ENCODE measurements at places on chromosomes 4 and X.

DNA sequence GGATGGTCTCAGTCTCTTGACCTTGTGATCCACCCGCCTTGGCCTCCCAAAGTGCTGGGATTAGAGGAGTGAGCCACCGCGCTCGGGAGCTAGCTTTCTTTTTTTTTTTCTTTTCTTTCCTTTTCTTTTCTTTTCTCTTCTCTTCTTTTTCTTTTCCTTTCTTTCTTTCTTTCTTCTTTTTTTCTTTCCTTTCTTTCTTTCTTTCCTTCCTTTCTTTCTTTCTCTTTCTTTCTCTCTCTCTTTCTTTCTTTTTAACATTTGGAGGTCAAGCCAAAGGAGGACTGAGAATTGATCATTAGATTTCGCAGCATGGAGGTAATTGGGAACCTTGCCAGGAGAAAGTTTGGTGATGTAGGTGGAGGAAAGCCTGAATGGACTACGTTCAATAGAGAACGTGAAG, 67.4 kb downstream of the LARP7 start:
- no peak for DNase-seq

DNA sequence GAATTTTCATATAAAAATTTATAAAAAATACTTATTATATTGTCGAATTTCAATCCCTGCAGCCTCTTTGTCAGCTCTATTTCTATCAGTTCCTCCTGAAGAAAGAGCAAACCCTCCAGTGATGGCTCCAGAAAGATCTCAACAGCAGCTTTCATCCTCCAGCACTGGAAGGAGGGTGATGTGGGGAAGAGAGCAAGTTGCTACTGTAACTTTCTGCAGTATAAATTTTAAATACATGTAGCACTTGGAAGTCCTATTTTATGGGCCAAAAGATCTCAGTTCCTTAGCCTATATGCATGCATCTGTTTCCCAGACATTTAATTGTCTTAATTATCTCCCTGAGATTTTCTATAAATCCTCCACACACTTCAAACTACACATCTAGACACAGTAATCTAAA, 13.7 kb upstream of the ODAM start:
- DNase-seq: no peak

DNA sequence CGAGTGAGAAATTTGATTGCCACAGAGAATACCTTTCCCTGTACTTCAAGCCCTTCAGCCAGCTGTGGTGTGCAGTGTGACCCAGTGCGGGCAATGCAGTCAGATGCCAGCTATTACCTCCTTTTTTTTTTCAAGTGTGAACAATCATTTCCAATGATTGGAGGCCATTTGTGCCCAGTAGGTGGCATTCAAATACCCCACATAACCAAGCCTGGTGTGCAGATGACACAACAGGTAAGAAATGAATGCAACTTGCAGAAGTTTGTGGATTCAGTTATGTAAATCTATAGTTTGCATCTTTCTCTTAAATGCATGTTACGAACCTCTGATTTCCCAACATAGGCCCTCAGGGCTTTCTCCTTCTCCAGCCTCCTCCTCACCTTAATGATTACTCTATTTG, 98.0 kb downstream of the CLCN4 start:
- DNase-seq: peak; percentile 9

- no peak for DNase-seq
Measured at GRCh38 chrX:112967341-112967740, 126.7 kb upstream of the AMOT start.

- DNase-seq: peak; percentile 47
Measured at GRCh38 chr4:104424475-104424941, 70.2 kb downstream of the CXXC4 start.

GRCh38 chr4:150457802-150458201, 124.1 kb upstream of the MAB21L2 start:
- no peak for DNase-seq
